ENCODE measurements at places on chromosomes 5 and 9.

- DNase-seq: peak; percentile 100
These were observed 29.1 kb downstream of the SNCAIP start for GRCh38 chr5:122341087-122341486.

GRCh38 chr9:109068764-109069163, 51.0 kb downstream of the TMEM245 start:
- no peak for DNase-seq

GRCh38 chr5:151238303-151238741, 14.4 kb upstream of the CCDC69 start:
- no peak for DNase-seq

- DNase-seq: no peak
These were observed 82.5 kb downstream of the CSNK1G3 start for GRCh38 chr5:123594434-123594833.

GRCh38 chr9:131625790-131626670, 80.7 kb downstream of the PRRT1B start:
- DNase-seq: no peak

GRCh38 chr9:25212361-25212760, 465.9 kb downstream of the TUSC1 start:
- DNase-seq: no peak

- DNase-seq: no peak
These were observed 3.7 kb downstream of the SLC31A2 start for GRCh38 chr9:113154471-113154870.

- DNase-seq: no peak
These were observed 73.8 kb upstream of the IL12B start for GRCh38 chr5:159403906-159404681.

DNA sequence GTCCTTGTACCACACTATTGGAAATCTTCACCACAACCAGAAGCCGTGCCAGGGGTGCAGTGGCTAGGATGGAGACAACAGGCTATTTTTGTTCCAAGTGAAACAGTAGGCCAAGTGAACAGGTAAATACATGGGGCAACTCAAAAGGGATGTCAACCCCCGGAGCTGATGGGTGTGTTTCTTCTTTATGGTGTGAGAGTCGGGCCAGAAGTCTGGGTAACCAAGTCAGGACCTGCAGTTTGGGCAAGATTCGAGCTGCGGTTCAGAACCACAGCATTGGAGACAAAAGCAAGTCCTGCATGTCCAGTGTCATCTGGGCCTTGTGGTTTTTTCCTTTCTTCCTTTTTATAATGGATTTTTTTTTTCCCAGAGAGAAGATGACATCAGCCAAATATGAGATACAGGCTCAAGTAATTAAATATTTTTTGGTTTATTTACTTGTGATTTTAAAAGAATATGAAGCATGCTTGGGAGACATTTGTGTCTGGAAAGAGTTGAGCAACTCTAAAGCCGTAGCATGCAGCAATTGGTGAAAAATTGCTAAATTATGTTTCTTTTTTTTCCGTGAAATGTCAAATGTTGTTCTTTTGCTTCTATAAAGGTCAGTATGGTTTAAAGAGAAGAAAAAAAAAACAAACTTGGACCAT, 261.6 kb downstream of the ARRDC3 start:
- no peak for DNase-seq

DNA sequence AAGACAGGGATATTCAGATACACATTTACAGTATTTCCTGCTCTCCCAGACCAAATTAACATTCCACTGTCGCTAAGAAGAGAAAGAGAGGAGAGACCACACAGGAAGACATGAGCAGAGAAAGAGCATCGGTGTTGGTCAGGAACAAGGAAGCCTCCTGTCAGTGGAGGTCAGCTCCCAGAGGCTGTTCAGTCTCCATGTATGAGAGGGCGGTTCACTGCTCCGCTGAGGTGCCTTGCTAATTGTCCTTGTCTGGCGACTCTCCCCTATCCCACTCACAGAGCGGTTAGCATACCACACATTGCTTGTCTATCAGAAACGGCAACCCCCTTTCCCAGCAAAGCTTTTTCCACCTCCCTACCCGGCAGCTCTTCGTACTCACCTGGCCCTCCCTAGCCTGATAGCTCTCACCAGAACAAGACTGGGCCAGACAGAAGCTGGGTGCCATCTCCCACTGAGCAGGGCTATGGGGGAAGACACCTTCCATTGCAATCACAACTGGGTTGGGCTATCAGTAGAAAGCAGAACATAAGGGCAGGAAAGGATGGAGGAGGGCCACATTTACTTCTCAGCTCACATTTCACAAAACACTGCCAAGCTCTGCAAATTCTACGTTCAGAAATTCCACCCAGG, 58.6 kb upstream of the LMNB1 start:
- no peak for DNase-seq

GRCh38 chr9:106069241-106069640, 374.9 kb downstream of the TMEM38B start:
- DNase-seq: no peak

DNA sequence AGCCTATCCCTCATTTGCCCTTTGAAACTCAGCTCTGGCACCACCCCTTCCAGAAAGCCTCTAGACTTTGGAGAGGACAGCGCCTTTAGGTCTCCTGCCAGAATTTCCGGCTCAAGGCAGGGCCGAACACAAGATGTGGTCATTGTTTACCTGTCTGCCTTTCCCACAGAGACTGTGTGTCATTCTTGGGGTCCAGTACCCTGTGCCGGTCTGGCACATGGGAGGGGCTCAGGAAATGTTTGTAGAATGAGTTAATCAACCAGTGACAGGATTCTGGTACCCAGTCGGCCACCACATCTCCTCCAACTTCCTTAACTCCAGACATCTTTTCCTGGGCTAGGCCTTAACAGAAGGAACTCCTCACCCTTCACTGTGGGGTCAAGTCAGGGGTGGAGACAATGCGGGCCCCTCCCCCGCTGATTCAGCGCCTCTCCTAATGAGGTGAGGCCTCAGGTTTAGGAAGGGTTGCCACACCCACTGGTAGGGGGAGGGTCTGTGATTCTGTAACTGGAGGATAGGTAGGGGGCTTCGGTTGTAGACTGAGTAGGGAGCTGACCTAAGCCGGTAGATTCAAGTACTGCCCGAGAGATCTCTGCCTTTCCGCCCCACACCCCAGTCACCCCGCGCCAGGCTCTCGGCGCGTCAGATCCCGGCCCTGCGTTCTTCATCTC, 29.3 kb downstream of the PCDH1 start:
- DNase-seq: peak; percentile 48

DNA sequence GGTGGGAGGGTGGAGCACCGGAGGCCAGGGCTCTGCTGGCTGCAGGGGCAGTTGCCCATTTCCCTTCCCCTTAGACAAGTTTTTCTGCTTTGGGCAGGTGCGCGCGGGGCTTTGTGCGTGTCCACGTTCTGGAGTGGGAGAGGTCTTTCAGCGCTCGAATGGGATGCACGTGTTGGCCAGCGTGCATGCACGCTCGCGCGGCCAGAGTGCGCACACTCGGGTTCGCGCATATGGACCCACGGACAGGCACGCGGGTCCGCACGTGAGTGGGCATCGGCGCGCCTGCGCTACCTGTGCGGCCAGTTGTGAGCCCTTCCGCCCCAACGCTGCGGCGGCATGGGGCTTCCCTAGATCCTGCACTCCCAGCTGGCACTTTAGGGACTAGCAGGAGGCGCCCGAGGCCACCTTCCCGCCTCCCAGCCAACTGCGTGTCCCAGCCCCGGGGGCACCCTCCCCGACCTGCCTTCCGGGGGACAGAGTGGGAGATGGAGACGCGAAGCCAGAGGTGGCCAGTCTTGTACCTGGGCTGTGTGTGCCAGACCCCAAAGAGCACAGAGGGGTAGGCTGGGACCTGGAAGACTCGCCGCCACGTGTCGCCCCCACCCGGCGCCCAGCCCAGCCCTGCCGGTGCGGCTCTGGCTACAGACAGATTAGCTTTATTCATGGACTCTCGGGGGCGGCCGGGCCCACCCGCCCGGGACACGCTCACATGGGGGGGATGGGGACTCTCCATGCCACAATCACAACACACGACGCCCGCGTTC, 9.8 kb upstream of the GPRIN1 start:
- DNase-seq: no peak

DNA sequence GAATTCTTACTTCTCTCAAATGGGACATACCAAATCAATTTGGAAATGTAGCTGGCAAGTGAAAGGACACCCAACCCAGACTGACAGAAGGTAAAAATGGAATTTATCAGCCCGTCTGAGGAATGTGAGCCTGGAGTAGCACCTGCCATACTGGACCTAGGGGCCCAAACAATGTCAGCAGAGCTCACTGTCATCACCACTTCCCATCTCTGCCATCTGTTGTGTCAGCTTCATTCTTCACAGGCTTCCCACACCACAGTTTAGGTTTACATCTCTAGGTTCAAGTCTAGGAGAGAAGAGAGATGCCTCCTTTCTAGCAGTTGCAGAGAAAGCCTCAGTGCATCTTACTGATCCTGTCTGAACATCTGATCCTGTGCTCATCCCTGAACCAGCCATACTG, 222.4 kb downstream of the DOCK8 start:
- DNase-seq: no peak

DNA sequence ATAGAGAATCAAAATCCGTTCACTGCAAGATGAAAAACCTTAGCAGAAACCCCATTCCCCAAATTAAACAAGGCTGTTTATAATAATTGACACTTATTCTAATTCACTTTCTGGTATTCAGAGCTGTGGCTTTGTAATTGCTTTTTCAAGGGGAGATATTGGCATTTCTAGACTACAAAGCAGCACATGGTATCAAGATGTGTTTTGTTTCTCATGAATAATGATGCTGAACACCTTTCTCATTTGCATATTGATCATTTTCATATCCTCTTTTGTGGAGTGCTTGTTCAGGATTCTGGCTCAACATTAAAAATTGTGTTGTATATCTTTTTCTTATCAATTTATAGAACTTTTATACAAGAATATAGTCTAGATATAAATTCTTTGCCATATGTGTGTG, 22.4 kb upstream of the ANKRD55 start:
- no peak for DNase-seq

DNA sequence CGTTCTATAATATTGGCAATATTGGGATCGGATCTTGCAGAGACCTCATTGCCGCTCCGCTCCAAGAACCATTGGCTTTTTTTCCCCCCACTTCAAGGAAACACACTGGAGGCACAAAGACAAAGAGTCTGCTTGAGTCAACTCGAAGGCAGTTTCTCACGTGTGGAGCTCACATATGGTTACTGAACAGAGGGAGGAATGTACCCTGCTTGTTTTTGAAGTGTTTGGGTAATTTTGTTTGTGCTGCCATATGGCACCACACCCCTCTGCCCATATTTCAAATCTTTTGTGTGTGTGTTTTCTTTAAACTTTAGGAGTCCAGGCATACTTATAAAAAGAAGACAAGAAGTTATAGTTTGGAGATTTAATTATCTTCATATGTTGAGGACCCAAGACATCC, 595.9 kb downstream of the DTWD2 start:
- DNase-seq: no peak

- DNase-seq: no peak
These were observed 45.9 kb downstream of the AMBP start for GRCh38 chr9:114031948-114032840.

GRCh38 chr5:139475865-139476617, 5.2 kb downstream of the SMIM33 start:
- DNase-seq: no peak

Data from NCI-H748 treated with DMSO at 0.1 percent for 48 hours (cell line).